ENCODE measurements at places on chromosomes 1 and 21.

- no peak for DNase-seq
These were observed 71.6 kb downstream of the SH3BGR start for GRCh38 chr21:39523399-39523798.

- DNase-seq, result no peak
These were observed 1.8 kb downstream of the RNPC3 start for GRCh38 chr1:103527331-103527730.

GRCh38 chr1:214440219-214440965 is 111.0 kb downstream of the PTPN14 start:
- no peak for DNase-seq

- DNase-seq, result no peak
These were observed 86.3 kb upstream of the VANGL1 start for GRCh38 chr1:115555446-115555845.

DNA sequence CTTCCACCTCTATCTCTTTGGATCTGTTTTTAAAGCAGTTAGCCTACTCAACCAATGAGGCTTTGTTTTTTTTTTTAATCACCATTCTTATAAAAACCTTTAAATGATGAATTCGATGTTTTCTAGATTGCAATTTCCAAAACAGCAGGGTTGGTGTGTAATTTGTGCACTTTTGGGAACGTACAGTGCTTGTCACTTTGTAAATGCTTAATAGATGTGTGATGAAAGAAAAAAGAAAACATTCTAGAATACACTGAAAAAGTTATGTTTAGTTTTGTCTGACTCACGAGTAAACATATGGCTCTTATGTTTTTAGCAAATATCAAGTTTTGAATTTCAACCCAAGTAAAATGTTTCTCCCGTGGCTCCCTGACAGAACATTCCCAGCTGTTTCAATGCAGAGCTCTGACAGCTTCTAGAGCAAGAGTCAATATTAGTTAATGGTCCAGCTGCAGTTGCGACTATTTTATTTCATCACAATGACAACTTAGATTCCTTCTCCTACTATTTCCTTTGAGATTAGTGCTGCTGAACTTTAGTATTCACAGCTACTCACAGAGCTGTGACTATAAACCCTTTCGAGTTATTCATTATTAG is 362.5 kb upstream of the ADAMTS5 start:
- no peak for DNase-seq

DNA sequence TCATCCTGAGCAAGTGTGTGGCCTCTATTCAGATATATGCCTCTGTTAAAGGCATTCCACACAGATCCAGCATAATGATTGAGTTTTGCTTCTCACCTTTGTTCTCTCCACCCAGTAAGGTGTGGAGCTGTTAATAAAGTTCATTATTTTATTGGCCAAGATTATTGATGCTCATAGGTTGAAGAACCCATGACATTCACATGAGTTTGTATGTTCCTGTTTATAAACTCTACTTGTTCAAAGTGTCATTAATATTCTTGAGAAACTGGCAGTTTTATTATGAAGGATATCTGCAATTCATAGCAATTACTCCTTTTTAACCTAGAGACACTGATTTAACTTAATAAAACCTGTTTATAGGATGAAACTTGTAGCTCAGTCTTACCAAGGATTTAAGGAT is 22.0 kb downstream of the IVNS1ABP start:
- DNase-seq, result no peak

DNA sequence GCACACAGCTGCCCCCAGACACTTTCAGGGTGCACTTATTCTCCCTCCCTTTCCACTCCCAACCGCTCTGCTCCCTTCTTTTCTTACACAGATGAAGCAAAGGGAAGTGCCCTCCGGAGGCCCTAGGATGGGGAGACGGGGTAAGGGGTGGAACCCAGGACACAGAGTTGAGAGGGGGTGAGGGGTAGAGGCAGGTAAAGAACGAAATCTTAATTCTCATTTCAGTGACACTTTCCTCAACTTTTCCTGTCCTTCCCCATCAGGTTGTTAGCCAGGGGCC is 12.8 kb downstream of the PLEKHO1 start:
- no peak for DNase-seq

DNA sequence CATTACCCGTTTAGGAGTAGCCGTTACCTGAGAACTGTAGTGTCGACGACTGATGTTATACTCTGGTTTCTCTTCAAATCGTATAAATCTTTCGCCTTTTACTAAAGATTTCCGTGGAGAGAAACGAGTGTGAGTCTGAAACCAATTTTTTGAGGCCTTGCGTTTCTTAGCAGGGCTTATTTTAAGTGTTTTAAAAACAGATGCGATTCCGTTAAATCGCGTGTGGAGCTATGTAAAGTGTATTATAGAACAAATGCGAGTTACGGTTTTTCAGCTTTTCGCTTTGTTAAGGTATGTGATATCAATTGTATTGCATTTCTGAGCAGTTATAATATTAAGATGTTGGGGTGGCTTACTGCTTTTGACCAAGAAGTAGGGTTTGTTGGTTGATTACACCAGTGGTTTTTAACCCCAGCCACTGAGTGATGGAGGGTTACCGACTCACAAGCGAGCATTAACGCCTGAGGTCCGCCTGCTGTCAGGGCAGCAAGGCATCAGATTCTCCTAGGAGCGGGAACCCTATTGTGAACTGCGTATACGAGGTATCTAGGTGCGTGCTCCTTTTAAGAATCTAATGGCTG is 18.0 kb downstream of the KIAA2013 start:
- peak; percentile 47 for DNase-seq

- DNase-seq, result no peak
These were observed 116.1 kb downstream of the SPATA17 start for GRCh38 chr1:217747156-217747769.

DNA sequence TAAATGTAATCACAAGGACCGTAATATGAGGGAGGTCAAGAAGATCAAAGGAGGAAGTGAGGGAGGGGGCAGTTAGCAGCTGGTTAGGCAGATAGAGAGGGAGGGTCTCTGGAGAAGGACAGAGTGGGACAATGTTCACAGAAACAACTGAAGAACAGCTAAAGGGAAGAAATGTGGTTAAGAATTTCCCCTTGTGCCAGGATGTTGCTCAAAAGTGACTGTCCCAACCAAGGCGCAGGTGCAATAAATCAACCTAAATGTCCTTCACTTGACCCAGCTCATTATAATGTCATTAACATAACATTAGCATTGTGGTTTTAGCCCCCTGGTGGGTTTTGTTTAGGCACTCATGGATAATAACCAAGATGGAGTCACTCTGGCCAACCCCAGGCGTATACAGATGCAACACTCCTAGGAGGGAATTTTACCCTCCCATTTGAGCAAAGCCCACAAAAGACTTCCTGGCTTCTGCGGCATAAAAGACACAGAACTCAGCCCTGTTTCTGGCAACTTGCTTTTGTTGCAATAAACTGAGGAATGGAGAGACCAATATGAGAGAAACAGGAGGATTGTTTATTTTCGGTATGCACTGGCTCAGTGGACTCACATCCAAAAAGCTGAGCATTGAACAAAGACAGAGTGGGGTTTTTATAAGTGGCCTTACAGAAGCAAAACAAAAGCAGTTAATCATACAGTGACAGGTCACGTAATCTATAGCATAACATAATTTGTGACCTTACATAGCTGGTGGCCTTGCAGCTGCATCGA is 7.3 kb upstream of the CA6 start:
- no peak for DNase-seq
